Naive thymus-derived CD8-positive, alpha-beta T cell (primary cell): ENCODE measurements at places on chromosomes 4 and X. TPM values are rescaled to one million over a fixed set of nuclear protein-coding genes. Genes with fewer than 3 reads are reported as not detected.

PCSK1N gene
- total RNA-seq: 4.9 TPM

CT45A7 gene
- not detected for total RNA-seq

CLCN5 gene
- 1.5 TPM for total RNA-seq

ENPP6 gene
- not detected for total RNA-seq

DDIT4L gene
- total RNA-seq: not detected
